ENCODE measurements at places on chromosomes 1 and 21.
A peak's percentile ranks its signal among the peaks of the same experiment; 100 is the strongest.

DNA sequence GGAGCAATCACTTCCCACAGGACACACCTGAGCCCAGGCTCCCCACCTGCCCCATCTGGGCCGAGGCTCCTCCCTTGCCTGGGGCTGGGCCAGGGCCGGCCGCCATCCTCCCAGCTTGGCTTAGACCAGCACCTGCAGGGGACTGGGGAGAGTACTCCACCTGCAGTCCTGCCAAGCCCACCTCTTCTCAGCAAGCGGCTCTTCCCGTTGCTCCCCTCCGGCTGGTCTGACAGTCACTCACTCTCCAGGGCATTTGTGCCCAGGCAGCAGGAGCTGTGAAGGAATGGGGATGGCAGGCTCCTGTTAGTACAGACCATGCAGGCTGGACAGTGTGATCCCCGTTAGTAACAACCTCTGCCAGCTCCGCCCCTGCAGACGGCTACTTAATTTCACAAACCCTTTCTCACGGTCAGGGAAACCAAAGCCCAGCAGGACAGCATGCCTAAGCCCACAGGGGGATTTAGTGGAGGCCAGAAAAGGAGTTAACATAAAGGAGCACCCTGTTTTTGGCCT is at the start of gene FYB2:
TSS of gene FYB2 (minus strand) at position 18 of the 513 bp plus-strand sequence. CDS start 114 bp downstream, outside the sequence.
- DNase-seq: no peak

GRCh38 chr1:30373471-30374399 is 349.6 kb downstream of the MATN1 start:
- no peak for DNase-seq

DNA sequence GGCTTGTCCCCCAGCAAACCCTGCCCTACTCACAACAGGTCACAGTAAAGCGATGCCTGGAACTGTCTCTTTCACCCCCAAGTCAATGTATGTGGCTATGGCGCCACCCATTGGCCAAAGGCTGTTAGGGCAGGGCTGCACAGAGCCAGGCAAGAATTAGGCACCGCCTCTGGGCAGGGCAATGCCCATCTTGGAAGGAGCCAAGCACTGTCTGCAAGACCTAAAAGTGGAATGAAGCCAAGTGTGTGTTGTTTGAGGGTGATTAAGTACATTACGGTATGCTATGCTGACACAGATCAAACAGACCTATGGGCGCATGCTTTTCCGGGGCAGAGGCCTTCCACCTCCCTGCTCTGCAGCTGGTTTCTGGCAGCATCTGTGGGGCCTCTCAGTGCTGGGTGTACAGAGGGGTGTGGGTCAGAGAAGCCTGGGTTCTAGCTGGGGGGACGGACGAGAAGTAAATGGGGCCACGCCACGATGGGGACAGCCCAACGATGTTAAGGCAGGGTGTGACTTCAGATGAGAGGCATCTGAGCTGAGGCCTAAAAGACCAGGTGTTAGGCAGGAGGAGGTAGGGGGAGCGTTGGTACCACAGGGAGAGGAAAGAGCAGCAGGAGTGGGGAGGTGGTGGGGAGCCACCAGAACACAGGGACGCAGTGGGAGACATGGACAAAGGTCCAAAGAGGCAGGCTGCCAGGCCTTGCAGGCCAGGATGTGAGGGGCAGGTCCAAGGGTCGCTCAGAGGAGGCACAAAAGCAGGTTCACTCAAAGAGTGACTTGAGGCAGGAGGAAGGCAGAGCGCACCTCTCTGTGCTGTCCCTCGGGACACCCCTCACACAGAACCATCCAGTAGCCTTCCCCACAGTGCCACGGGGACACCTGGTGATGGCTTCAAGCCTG is 49.8 kb downstream of the ACOT7 start:
- peak; percentile 37 for DNase-seq

DNA sequence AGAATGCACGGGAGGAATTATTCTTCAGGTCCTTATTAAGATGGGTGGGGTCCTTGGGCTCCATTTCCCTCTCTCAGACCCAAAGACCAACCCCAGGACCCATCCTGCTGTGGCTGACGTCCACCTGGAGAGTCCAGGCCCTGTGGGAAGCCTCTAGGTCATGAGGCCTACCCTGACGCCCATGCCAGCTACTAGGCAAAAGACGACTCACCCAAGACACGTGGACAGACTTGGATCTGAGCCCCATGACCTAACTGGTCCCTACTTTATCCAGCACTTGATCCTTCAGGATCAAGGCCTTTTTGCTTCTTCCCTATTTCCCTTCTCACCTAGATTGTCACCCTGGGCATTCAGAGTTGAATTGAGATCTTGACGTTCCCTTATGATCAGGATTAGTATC is 56.0 kb upstream of the CASZ1 start:
- DNase-seq: no peak

GRCh38 chr1:22117851-22118250 is 25.0 kb downstream of the WNT4 start:
- DNase-seq: no peak

DNA sequence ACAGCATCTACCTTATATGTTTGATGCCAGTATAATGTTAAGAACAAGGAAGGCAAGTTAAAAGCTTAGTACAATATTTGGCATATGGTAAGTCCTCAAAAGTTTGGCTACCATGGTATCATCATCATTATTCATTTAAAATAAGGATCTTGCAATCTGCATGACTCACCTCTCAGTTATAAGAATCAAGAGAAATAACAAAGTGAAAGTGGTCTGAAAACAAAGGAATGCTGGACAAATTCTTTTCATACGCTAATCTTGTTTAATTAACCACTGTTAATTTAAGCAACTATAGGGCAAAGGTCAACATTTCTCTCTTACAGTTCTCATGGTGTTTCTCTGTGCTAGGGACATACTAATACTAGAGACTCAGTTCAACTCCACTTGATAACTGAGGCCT is 13.0 kb upstream of the CLDN19 start:
- DNase-seq: no peak

- no peak for DNase-seq
These were observed 1.4 kb upstream of the MT1HL1 start for GRCh38 chr1:237005674-237006073.

DNA sequence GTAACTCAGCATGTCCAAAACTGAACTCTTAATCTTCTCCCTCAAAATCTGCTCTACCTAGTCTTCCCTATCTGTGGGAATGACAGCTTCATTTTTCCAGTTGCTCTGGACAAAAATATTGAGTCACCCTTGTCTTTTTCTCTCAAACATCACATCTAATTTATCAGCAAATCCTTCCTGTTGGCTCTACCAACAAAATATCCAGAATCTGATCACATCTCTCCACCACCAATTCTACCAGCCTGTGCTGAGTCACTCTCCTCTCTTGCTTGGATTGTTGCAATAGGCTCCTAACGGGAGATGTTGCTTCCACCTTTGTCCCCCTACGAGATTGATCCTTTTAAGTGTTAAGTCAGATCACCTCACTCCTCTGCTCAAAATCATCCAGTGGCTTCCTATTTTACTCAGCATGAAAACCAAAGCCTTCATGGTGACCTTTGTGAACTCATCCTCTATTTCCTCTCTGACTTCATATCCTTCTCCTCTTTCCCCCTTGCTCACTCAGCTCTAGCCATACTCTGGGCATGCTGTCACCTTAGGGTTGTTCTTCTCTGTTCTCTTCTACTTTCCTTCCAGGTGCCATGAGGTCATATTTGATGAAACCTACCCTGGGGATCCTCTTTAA is 21.5 kb upstream of the SMYD2 start:
- no peak for DNase-seq

DNA sequence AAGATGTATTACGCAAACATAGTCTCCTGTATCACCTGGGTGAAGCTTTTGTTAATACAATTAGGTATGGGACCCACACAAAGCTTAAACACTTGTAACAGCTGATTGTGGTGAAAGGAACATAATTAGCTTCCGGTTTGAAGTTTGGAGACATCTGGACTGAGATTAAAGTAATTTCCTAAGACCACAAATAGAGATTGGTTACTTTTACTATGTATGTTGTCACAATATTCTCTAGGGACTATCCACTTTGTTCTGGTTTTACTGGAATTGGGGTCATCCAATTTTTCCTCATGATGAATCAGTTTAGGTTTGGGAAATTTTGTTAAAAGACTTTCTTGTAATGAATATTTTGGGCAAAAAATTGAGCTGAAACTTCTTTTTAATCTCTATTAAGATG is 71.8 kb upstream of the SAMSN1 start:
- no peak for DNase-seq

GRCh38 chr1:161359291-161359690 is 8.4 kb downstream of the CFAP126 start:
- no peak for DNase-seq

DNA sequence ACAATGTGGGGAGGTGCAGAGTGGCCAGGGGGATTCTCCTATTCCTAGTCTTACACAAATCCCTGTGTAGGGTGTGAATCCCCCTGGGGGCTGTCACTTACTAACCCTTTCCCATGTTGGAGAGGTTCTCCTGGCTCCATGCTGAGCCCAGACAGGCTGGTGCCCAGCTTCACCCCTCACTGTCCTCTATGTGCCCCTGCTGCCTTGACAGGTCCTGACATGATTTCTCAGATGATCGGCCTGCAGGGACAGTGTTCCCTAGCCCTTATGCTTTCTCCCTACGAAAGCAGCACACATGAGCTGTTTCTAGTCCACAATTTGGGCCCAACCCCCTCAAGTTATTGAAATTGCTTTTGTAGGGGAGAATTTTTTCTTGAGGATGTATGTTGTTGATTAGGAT is 68.9 kb upstream of the FAM78B start:
- DNase-seq: no peak

- DNase-seq: no peak
These were observed 8.7 kb downstream of the GNAT2 start for GRCh38 chr1:109610609-109611307.

- DNase-seq: no peak
These were observed 142.8 kb upstream of the VAMP3 start for GRCh38 chr1:7628273-7628672.

DNA sequence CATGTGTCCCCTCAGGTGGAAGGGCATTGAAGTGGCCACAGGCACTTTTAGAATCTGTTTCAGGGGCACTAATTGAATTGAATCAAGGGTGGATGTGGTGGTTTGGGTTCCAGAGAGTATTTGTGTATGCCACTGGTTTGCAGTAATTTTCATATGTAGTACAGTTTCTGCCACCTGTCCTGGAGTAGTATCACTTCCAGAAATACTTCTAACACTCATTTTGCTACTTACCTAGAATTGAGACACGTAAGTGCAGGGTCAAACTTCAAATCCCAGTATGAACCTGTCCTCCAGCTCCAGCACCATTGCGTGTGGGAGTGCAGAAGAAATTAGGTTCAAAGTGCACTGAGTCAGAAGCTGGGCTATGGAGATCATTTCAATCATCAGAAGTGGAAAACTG is 26.8 kb downstream of the RSPH1 start:
- DNase-seq: no peak

GRCh38 chr1:244860914-244861610 is 3.3 kb downstream of the HNRNPU start:
- DNase-seq: no peak

- DNase-seq: no peak
These were observed 14.0 kb downstream of the ATP5PO start for GRCh38 chr21:33901412-33902288.

DNA sequence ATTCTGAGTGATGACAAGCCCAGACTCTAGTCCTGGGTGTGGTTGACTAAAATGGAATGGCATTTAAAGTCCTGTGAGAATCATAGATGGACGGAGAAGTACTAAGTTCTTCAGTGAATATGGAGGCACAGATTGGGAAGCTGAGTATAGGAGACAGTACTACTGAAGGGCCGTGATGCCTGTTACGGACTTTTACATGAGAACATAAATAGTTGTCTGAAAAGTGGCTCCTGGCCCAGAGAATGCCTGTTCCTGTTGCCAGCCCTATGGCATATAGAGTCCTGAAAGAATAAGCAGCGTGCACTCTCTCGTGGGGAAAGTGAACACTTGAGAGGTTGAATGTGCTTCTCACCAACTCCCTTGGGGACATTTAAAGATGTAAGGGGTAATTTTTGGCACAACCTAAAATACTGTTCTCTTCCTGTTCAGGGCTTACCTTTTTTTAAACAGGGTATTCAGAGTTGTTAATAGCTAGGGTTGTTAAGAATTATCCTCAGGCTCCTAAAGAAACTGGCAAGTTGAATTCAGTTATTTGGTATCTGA is 20.4 kb downstream of the CCT8 start:
- DNase-seq: no peak

DNA sequence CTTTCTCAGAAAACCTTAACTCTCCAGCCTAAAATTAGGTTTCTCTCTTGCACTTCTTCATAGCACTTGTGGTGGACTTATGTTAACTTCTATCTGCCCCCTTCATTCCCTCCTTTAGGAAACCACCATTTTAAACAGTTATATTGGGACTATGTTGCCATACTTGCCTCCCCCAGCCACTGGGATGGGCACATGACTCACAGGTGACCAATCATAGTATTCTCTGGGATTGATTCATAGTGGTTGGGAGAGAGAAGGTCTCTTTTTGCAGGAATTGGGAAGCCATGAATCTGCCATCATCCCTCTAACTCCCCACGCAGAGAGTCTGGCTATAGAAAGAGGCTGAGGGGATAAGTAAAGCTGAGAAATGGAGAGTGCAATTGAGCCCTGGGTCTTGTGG is 50.4 kb upstream of the NRDC start:
- DNase-seq: no peak

- no peak for DNase-seq
These were observed 31.8 kb upstream of the ARF1 start for GRCh38 chr1:228050571-228051231.

DNA sequence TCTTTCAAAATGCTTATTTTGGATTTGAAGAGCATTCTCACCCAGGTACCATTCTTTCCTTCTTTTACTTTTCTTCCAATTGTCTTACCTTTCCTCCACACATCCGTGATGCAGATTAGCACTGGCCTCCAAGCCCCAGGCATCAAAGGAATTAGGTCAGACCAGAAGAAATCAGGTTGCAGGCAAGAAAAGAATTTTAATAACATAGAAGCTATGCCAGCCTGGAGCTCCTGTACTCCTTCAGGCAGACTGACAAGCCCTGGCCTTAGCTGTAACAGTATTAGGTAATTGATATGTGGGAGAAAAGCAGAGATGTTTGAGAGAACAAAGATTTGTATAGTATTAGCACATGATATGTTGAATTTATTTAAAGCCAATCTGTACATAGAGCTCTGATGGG is 390.4 kb upstream of the ADGRL2 start:
- no peak for DNase-seq

- DNase-seq: no peak
These were observed 30.8 kb upstream of the GTF2B start for GRCh38 chr1:88922214-88922613.

- DNase-seq: no peak
These were observed 21.0 kb downstream of the S100A10 start for GRCh38 chr1:151972542-151973248.

DNA sequence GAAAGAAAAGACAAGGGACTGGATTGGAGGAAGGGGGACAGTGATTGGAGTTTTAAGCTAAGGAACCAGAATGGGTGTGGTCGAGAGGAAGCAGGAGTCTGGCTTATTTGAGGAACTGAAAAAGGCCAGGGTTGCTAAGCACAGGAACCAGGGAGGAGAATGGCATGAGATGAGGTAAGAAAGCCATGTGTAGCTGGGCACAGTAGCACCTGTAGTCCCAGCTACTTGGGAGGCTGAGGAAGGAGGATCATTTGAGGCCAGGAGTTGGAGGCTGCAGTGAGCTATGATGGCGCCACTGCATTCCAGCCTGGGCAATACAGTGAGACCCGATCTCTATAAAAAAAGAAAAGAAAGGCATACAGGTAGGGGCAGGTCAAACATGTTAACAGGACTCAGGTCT is 8.1 kb upstream of the KHDRBS1 start:
- no peak for DNase-seq

All from effector CD4-positive, alpha-beta T cell (primary cell).